AG09319 (cell line): ENCODE measurements at places on chromosomes 3 and 15.

DNA sequence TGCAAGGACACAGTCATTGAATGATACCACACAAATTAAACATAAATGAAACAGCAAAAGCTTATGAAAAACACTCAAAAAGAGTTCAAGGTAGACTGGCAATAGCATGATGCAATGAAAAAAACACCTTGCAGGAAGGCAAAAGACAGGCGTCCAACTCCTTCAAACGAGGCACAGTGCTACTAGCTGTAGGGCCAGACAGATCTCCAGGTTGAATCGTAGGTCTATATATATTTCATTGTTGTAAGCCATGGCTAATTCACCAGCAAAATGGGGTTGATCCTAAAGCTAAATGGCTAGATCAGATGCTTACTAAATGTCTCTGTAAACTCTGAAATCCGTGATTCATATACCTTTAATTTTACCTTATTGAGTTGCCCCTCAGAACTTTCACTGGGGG lies 94.2 kb downstream of the THRB start:
- DNase-seq, result no peak

- no peak for DNase-seq
These were observed 67.7 kb upstream of the ROPN1 start for GRCh38 chr3:124059580-124059979.

- DNase-seq, result no peak
These were observed 56.3 kb downstream of the ZNF148 start for GRCh38 chr3:125318871-125319270.

GRCh38 chr3:186099178-186099577 lies 9.7 kb downstream of the ETV5 start:
- no peak for DNase-seq

- no peak for DNase-seq
These were observed 110.4 kb downstream of the OTOL1 start for GRCh38 chr3:161607056-161607455.

- DNase-seq, result no peak
These were observed 354.9 kb upstream of the ATP11B start for GRCh38 chr3:182438398-182438797.

GRCh38 chr3:60752809-60753208 lies 498.4 kb downstream of the FHIT start:
- DNase-seq, result peak; percentile 30

DNA sequence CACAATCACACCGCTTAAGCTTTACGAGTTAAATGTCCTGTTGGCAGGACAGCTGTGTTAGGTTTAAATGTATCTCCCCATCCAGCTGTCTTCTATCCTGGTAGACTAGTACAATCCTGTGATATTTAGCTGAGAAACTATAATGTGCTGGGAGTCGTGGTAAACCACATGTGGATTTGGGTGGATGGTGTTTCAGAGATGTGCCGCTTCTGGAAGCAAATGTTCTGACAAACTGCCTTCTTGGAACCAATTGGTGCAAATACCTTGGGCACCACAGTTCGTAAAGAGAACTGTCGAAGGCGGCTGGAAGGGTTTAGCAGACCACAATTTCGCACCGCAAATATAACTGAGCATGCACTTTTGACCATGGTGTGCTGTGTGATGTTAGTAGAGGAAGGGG lies 15.0 kb downstream of the SCG5 start:
- DNase-seq, result no peak

DNA sequence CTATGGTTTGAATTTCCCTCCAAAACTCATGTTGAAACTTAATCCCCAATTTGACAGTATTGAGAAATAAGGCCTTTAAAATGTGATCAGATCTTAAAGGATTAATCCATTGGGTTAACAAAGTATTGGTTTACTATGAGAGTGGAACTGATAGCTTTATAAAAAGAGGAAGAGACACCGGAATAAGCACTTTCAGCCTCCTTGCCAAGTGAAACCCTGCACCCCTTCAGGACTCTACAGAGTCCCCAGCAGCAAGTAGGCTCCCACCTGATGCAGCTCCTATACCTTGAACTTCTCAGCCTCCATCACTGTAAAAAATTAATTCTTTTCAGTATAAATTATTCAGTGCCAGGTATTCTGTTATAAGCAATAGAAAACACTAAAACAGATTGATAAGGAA lies 348.3 kb downstream of the CGGBP1 start:
- no peak for DNase-seq

DNA sequence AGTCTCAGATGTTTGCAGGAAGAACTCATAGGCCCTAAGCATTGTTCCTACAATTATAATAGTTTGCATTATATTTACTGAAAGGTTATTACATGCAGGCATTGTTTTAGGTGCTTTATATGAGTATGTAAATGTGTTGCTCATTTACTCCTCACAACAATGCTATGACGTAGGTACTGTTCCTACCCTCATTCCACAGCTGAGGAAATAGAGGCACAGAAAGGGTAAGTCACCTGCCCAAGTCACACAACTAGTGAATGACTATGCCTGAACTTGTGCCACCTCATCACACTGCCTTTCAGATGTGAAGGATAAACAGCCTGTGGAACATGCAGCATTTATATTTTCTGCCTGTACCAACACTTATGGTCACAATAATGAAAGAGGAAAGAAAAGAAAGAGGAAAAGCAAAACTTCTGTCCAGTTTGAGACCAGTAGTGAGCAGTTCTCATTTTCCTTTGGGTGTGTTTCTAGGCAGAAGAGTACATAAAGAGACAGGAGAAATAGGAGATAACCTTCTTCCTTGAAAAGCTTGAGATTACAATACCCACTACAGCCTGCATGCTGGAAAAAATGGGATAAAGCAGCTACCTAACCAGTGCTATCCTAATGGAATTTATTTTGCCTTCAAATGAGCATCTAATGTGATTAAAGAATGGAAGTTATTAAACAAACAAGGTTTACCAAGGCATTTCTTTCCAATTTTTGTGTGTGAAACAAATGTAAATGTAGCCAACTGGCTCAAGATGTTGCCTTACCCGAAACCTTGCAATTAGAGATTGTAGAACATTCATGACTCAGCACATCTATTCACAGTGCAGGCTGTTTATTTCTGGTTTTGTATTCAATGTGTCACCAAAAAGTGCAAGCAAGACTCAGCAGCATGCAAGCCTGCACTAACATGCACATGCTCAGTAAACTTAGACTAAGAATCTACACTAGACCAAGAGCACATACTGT lies 20.5 kb upstream of the ENTPD3 start:
- peak; percentile 11 for DNase-seq

DNA sequence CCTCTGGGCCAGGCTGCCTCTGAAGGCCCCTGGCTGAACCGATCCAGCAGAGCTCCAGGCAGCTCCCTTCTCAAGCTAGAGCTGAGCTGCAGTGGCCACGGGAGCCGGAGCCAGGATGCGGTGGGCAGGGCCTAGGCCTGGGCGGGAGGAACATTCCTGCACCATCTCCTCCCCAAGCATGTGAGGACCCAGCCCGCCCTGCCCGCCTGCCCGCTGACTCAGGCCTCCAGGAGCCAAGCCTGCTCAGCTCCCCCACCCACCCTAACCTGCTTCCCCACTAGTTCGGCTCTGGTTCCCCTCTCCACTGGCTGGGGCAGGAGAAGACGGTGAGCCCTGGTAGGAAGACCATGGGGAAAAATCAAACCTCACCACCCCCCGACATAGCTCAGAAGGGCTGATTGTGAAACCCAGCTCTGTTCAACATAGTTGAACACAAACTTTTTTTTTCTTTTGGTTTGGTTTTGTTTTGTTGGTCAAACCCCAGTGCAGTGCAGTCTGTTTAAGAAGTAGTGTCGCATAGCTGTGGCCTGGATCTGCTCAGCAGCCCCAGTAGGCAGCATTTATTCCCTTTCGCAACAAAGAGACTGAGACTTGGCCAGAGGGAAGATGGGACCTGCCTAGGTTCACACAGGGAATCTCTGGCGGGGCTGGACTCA lies 13.5 kb downstream of the SNX33 start:
- DNase-seq, result peak; percentile 87

- no peak for DNase-seq
These were observed 424.9 kb upstream of the ZNF385D start for GRCh38 chr3:22175947-22176346.

DNA sequence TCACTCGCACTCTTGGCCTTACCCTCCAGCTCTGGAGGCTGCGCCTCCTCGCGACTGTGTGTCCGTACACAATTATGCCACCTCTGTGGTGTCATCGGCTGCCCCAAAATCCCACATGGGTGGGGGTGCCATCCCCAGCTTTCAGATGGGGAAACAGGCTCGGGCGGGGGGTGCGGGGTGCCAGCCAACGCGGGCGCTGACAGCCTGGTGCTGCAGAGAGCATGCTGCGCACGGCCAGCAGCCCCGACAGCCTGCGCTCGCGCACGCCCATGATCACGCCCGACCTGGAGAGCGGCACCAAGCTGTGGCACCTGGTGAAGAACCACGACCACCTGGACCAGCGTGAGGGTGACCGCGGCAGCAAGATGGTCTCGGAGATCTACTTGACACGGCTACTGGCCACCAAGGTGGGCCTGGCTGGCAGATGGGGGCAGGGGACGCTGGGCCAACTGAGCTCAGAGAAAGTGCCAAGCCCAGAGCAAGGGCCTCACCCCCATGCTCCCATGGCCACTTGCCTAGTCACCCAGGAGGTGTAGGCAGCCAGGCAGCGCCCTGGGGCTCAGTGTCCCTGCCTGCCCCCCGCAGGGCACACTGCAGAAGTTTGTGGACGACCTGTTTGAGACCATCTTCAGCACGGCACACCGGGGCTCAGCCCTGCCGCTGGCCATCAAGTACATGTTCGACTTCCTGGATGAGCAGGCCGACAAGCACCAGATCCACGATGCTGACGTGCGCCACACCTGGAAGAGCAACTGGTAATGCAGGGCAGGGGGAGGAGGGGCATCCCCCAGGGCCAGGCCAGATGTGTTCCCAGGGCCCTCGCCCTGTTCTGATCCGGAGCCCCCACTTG lies 47.0 kb downstream of the PLXNA1 start:
- no peak for DNase-seq

DNA sequence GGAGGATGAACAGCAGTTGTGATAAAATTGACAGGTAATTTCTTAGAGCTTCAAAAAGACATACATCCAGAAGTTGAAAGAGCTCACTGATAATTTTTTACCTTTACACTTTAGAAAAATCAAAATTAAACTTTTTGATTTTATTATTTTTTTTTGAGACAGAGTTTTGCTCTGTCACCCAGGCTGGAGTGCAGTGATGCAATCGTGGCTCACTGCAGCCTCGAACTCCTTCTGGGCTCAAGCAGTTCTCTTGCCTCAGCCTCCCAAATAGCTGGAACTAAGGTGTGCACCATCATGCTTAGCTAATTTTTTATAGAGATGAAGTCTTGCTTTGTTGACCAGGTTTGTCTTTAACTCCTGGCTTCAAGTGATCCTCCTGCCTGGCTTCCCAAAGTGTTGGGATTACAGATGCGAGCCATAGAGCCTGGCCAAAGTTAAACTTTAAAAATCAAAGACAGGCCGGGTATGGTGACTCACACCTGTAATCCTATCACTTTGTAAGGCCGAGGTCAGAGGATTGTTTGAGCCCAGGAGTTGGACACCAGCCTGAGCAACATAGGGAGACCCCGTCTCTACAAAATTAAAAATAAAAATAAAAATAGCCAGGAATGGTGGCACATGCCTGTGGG lies 21.7 kb downstream of the PLA2G4F start:
- no peak for DNase-seq

DNA sequence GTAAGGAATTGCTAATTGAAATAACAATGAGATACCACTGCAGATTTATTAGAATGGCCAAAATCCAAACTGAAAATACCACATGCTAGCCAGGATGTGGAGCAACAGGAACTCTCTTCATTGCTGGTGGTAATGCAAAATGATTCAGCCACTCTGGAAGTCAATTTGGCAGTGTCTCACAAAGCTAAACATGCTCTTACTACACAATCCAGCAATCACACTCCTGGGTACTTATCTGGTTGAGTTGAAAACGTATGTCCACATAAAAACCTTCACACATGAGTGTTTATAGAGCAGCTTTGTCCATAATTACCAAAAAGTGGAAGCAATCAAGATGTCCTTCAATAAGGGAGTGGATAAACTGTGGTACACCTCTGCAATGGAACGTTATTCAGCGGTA lies 113.3 kb downstream of the SMAD6 start:
- peak; percentile 70 for DNase-seq

DNA sequence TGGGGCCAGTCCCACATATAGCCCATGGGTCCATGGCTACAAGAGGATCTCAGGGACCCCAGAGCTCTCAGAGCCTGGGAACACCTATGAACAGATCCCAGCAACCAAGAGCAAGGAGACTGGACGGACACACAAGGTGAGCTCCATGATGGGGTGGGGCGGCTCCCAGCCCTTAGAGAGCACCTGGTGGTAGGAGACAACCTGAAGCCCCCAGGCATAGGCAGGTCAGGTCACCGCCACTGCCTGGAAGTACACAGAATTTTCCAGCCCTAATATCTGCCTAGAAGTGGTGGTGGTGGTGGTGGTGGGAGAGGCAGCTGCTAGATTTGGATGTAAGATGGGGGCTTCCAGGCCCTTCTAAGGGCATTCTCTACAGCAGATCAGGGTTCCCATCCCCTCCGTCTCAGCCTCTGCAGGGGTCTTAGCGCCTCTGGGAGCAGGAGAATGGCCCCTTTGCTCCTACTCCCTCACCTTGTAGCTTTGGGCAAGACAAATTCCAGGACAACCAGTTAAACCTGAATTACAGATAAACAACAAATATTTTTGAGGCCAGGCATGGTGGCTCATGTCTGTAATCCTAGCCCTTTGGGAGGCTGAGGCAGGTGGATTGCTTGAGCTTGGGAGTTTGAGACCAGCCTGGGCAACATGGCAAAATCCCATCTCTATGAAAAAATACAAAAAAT lies 9.2 kb downstream of the SH2D7 start:
- DNase-seq, result no peak

DNA sequence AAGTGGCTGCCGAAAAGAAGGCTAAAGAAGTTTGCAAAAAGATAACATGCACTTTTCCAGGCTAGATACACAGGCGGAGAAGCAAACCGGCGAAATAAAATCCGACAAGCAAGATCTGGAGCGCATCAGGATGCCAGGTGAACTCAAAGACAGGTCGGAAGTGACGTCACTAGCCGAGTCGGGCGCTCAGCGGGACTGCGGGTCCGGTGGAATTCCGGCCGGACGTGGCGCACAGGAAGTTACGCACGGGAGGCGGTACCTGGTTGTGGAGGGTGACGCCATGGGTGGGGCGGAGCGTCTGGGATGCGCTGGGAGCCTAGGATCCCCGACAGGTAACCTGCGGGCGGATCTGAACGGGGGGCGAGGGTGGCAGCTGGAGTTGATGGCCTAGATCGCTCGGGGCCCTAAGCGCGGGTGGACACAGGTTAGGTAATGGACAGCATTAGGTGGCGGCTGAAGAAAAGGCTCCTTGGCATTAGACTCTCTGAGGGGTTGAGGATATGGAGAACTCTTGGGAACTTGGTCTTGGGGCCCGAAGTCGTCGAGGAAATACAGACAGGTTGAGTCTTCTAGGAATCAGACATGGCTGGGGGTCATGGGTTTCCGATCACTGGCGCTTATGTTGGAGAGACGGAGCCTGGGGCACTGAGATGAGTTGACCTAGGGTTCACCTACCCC lies 29.0 kb upstream of the EHHADH start:
- DNase-seq, result peak; percentile 67

DNA sequence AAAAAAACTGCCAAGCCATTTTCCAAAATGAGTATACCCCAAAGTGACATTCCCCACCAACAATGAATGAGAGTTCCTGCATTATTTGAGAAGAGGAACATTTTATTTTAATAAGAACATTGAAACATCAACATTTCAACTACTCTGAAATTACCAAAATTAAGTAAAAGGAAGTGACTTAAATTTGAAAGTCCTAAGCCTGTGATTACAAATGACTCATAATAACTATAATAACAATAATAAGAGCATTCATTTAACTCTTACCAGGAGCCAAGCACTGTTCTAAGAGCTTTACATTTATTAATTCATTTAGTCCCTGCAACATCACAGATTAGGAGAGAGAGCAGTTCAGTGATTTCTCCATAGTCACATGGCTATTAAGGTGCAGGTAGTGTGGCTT lies 32.4 kb downstream of the LRRC28 start:
- no peak for DNase-seq
